ENCODE measurements at places on chromosomes 12 and 14.
A peak's percentile ranks its signal among the peaks of the same experiment; 100 is the strongest.

DNA sequence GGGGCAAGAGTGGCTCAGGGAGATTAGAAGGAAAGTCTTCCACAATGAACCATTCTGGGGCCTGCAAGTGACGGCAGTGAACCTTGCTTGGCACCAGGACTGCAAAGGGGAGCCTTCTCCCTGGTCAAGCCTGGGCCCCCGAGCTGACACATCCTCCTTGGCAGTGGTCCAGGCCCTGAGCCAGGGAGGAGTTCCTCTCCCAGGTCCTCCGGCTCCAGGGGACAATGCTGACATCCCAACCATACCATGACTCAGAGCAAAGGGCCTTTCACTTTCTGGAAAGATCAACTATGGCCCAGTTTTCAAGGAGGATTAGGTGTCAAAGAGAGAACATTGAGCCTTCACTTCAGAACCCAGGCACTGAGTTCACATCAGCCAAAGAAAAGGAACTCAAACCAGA, 756.5 kb upstream of the TBX3 start:
- DNase-seq, result no peak

DNA sequence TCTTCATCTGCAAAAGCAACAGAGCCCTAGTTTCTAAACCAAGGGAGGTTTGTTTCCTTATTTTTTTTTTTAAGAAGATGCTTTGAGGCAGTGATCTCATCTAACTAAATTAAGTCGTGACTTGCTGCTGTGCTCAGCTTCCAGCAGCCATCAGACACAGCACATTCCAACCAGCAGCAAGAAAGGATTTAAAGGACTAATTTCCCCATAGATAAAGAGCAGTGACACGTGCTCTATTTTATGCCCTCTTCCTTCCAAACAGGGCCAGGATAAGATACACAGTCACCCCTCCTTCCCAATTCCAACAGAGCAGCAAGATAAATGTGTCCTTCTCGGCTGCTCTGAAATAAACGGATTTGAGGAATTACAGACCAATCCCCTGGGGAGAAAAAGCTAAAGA, 81.7 kb downstream of the PRKAB1 start:
- DNase-seq, result peak; percentile 29

DNA sequence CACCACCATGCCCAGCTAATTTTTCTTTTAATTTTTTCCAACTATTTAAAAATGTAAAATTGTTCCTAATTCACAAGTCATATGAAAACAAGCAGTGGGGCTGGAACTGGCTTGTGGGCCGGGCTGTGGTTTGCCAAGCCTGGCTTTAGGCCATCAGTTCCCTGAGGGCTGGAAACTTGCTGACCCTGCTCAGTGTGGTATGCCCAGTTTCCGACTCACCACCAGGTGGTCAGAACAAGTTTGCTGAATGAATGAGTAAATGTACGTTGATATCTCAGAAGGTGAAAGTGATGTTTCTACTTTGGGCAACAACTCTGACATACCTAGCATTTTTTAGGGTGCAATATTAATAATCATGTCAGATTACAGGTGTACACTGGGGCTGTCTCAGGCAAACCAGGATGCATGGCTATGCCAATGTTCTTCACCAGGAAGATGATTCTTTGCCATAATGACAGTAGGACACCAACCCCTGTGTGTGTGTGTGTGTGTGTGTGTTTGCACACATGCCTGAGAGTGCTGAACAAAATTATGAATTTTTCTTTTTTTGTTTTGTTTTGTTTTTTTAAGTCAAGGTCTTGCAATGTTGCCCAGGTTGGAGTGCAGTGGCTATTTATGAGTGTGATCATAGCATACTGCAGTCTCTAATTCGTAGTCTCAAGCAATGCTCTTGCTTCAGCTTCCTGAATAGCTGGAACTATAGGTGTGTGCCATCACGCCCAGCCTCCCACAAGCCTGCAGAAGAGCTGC, 106.1 kb downstream of the PTPN11 start:
- DNase-seq, result no peak

DNA sequence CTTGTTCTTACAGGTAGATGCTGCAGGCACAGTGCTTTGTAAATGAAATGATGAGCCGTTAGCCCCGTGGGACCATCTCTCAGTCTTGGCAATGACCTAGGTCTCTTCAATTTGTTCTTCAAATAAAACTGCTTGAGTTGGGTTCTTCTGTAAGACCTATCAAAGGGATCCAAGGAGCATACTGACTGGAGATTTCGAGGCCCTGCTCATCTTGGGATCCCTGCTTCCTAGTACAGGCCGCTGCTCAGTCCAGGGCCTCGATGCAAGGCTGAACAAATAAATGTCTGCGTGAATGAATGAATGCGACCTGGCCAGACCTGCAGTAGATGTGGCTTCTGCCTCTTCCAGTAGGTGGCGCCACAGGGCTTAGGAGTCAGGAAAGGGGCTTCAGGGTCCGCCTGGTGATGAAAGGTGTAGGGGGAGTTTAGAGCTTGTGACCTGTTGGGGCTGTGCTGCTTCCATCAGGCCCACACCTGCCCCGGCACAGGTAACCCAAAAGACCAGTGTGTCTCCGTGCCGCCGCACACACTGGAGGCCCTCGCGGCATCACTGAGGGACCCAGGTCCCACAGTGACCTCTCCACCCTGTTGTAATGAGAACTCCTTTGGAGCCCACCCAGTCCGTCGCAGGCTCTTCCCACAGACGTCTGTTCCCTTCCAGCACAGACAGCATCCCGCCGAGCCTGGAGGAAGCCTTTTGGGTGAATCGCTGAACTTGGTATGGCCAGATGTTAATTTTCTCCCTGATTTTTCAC, 4.4 kb downstream of the CACNA1C start:
- no peak for DNase-seq

DNA sequence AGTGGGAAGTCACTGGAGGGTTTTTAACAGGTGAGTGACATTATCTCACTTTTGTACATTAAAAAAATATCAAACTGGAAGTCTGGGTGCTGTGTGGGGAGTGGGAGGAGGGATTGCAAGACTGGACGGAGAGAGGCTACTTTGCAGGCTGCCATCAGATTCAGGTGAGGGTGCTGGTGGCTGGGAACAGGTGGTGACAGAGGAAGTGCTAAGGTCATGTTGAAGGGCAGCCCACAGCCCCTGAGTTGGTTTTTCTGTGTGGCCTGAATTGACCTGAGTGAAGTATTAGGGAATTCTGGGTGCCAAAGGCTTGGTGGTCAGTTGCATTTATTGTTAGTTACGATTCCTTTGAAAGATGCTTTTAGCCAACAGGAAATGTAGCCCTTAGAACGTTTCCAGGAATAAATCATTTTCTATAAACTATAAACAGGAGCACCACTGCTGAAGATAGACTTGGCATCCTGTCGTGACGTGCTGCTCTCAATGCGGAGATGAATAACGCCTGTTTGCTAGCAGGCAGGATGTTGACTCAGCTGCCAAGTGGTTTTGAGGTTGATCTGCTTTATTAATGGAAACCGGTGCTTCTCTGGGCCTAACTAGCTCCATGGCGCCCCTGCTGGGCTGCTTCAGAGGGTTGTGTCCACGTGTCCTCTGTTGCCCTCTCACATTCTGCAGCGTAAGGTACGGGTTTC, 707.5 kb upstream of the TMEM132C start:
- no peak for DNase-seq

- DNase-seq, result no peak
These were observed 117.7 kb downstream of the ADCK1 start for GRCh38 chr14:77917491-77918201.

DNA sequence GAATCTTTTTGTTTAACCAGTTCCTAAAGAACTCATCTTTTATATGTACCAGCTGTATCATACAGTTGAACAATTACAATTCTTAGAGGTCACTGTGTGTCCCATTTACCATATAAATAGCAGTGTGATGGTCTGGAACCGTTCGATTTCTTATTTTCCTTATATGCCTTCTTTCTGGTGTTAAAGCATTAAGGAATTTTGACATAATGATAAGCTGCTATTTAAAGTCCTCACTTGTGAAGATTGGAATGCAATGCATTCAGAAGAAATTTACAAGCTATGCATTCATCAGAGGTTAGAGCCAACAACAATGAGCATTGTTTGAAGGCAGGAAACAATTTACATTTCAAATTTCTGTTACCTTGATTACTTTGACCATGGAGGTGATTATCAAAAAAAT, 80.0 kb upstream of the PRICKLE1 start:
- no peak for DNase-seq

- DNase-seq, result no peak
These were observed 85.6 kb downstream of the GLT1D1 start for GRCh38 chr12:128938886-128939285.

- no peak for DNase-seq
These were observed 207.1 kb downstream of the GALC start for GRCh38 chr14:87785897-87786296.

DNA sequence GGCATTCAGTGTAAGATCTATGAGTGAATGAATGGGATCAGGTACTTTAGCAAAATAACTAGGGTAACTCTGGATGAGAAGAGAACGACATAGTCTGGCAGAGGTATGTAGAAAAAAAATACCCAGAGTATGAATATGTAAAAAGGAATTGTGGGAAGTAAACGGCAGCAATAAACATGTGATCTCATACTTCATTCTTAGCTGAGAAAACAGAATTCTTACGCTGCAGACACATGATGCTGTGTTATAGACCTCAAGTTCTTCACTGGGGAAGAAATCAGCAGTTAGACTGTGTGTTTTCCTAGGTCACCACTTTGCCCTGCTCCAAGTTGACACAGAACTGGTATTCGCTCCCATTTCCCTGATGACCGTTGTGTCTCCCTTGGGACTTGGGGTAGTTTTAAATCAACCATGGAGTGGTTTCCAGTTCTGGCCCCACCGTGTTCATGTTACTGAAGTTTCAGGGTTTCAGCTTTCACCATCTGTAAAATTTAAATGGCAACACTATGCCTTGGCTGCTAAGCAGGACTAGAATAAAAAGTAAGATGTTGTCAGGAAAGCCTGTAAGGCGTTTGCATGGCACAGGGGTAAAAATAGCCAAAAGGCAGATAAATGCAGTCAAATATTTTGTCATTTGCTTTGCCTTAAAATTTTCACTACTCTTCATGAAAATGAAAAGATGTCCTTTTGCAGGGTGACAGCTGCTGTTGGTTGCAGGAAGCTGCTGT, 223.7 kb downstream of the PELI2 start:
- DNase-seq, result no peak

DNA sequence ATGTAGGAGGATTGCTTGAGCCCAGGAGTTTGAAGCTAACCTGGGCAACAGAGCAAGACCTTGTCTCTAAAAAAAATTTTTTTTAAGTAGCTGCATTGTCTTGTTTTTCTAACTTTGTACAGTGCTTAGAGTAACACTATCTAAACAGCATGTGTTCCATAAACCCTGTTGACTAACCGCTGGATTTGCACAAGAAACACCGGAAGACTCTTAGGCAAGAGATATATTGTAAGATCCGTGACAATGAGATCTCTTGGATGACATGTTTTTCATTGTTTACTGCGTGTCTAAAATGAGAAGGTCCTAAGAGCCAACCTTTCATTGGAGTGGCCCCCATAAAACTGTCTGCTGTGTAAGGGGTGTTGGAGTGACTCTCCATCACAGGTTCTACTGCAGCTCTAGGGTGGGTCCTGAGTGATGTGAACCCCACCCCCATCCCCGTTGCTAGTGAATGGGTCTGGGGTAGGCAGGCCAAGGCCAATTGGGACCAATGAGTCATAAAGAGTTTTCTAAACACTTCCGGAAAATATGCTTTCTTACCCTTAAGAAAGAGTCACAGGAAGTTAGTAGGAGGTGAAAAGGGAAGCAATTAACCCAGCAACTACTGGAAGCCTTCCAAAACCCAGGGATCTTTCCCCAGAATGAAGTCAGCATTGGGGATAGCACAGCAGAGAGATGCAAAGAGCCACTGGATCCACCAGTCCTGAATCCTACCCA, 24.3 kb upstream of the PCNX1 start:
- DNase-seq, result no peak

- DNase-seq, result no peak
These were observed 214.7 kb upstream of the FLRT2 start for GRCh38 chr14:85315290-85315689.

DNA sequence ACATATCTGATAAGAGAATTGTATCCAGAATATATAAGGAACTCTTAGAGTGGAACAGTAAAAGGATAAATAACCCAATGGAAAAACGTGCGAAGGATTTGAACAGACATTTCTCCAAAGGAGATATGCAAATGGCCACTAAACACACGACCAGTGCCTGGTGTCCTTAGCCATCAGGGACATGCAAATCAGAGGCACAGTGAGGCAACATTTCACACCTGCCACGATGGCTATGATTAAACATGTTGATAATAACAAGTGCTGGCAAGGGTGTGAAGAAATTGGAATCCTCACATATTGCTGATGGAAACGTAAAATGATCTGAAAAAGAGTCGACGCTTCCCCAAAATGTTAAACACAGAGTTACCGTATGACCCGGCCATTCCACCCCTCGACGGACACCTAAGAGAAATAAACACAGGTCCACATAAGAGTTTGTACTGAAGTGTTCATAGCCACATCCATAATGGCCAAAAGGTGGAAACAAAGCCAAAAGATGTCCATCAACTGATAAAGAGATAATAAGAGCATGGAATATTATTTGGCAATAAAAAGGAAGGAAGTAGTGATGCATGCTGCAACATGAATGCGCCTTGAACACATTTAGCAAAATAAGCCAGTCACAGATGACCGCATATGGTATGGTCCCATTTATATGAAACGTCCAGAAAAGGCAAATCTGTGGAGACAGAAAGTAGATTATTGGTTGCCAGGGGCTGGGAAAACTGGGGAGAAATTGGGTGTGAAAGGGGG, 6.3 kb upstream of the TMEM121 start:
- no peak for DNase-seq

DNA sequence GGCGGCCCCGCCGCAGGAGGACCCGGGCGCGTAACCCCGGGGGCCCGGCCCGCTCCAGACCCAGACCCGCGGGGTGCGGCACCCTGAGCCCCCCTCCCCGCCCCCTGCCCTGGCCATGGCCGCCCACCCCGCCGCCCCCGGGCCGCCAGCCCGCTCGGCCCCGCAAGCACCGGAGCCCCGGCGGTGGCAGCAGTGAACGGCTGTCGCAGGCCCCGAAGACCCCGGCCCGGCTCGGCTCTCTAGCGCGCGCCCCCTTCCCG, 221 bp downstream of the MARCHF9 start:
- no peak for DNase-seq

GRCh38 chr14:57485635-57486034, 8.0 kb downstream of the CCDC198 start:
- no peak for DNase-seq

GRCh38 chr12:130422676-130423075, 85.0 kb downstream of the PIWIL1 start:
- DNase-seq, result no peak

DNA sequence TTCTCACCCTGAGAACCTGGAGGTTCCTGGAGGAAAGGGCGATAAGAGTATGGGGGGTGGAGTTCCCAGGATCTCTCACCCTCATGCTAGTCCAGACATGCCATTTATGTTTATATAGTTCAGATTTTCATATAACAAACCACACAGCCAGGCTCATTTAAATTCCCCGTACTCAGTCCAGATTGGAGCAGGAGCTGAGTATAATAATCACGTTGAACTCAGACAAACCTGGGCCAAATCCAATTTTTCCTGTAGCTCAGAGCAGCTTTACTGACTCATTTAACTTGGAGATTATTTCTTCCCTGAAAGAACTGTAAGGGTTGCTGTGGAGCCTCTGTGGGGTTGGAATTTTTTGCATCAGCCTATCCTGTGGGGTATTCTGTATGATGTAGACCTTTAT, 660.8 kb downstream of the TMEM121 start:
- no peak for DNase-seq

GRCh38 chr14:61153914-61154545, 127.1 kb downstream of the TMEM30B start:
- DNase-seq, result no peak

All from NCI-H2227 treated with DMSO at 0.1 percent for 48 hours (cell line).